A549 treated with CORT108297 at 1 μM for 4 hours (cell line): ENCODE measurements at places on chromosomes 6 and 20. TPM values are rescaled to one million over a fixed set of nuclear protein-coding genes. Genes with fewer than 3 reads are reported as not detected.

The OR2B6 gene
- 0.08 to 0.32 TPM (median 0.15 TPM) in 3 of 5 replicates, not detected in the others for total RNA-seq

The CST7 gene
- total RNA-seq = not detected in 5 replicates

The MDFI gene
- total RNA-seq = 0.48 to 0.95 TPM (median 0.76 TPM) in 5 replicates

The XKR7 gene
- total RNA-seq = 0.02 TPM in 1 of 5 replicates, not detected in the others

The LY6G5C gene
- 1.1 to 2.0 TPM (median 1.6 TPM) in 5 replicates for total RNA-seq

The HELZ2 gene
- total RNA-seq = 7.3 to 13.1 TPM (median 9.4 TPM) in 5 replicates
